Kidney glomerular epithelial cell (primary cell): ENCODE measurements at places on chromosomes 7 and 10.

DNA sequence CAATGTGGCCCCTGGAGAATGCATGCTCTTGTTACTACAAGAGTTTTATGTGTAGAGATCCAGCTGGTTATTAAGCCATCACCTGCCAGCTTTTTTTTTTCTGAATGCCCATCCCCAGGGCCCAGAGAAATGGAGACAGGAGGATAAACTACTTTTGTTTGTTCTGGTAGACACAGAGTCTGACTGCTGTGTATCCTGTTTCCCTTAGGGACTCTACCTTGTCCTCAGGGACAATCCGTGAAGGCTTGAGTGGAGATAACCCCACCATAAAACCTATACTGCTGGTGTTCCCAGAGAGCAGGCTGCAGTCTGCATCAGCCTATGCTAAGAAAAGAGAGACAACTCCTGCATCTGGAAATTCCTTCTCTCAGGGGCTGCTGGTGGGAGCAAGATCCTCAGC is at the start of gene OR2A5:
TSS of gene OR2A5 (plus strand) at position 301 of the 400 bp plus-strand sequence. CDS start 1,454 bp downstream, outside the sequence.
- DNase-seq, result no peak

- DNase-seq, result no peak
These were observed 24.8 kb upstream of the SFMBT2 start for GRCh38 chr10:7435674-7436073.

DNA sequence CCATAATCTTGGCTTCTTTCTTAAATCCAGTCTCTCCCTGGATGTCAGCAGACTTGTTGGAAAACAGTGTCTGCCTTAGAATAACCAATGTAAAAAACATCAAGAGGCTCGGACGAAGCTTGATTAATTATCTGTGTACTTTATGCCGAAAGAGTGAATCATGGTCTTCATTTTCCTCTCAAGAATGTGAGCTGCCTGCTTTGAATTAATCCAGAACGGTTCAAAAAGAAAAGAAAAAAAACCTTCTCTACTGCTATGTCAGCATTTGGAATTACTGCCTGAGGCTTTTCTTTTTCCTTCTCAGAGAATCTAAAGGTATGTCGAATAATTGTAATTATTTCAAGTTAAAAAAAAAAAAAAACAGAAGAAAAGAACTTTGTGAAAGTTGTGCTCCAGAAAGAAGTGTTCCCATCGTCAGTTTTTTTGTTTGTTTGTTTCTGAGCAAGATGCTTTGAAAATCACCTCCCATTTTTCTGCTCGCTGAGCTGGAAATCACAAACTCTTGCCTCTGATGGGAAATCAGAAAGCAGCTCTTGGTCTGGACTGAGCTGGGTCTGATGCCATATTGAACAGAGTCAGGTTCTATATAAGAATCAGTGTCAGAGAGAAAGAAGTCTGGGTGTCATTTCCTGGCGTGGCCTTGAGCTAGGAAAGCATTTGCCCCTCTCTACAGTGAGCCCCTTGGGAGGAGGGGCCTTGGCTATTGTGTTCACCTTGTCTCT is 20.2 kb downstream of the PLPP4 start:
- peak; percentile 58 for DNase-seq

GRCh38 chr7:77651575-77652162 is 44.6 kb upstream of the RSBN1L start:
- DNase-seq, result peak; percentile 27

DNA sequence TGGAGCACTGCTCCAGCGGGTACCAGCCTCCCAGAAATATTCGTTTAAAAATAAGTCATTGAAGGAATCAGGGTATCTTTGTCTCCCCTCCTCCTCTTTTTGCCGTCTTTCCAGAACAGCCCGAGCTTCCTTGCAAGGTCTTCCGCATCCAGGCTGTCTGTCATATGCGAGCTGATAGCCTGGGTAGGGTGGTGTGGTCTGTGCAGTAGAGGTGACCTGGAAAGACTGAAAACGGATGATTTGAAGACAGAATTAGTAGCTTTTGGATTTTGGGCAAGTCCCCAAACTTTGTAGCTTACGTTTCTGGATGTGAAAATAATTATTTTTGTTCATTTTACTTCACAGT is 480 bp downstream of the VPS50 start:
- DNase-seq, result no peak

DNA sequence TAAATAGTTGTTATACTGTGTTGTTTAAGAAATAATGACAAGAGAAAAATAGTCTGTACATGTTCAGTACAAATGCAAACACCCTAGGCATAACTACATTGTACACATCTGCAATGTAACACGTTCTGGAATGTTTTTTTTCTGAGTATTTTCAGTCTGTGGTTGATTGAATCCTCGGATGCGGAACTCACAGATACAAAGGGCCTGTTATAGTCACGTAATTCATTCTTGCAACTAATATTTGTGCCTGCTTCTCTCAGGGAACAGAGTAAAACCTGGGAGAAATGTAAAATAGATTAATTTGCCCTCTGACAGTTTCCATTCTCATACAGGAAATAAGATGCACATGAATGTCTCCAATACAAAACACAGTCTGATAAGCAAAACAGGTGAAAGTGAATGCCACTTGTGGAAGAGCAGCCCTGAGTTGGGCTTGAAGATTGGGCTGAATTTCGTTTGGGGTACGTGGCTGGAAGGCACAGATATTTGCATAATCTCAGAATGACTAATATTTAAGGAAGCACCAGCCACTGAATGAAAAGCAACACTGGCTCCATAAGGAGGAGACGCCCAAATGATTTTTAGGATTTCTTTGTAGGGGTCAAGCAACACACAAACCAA is 19.1 kb downstream of the DENND2A start:
- DNase-seq, result no peak

GRCh38 chr10:29353887-29354561 is 65.2 kb downstream of the LYZL1 start:
- DNase-seq, result no peak

- no peak for DNase-seq
These were observed 13.0 kb downstream of the DPY19L1 start for GRCh38 chr7:35024298-35024697.

GRCh38 chr7:27088002-27088922 is 7.5 kb downstream of the HOXA1 start:
- no peak for DNase-seq
